ENCODE measurements at places on chromosomes 7 and 10.

DNA sequence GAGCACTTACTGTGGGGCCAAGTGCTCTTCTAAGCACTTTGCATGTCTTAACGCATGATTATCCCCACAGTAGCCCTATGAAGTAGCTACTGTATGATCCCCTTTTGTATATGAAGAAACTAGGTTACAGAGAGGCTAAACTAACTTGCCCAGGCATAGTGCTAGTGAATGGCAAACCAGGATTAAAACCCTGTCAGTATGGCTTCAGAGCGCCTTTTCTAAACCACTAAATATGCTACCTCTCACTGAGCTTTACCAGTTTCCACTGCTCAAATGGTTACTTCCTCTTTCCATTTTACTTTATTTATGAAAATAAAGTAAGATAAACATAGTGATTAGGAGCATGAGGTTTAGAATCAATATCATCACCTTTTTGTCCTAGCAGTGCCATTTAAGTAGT, 73.6 kb downstream of the PODXL start:
- no peak for DNase-seq

DNA sequence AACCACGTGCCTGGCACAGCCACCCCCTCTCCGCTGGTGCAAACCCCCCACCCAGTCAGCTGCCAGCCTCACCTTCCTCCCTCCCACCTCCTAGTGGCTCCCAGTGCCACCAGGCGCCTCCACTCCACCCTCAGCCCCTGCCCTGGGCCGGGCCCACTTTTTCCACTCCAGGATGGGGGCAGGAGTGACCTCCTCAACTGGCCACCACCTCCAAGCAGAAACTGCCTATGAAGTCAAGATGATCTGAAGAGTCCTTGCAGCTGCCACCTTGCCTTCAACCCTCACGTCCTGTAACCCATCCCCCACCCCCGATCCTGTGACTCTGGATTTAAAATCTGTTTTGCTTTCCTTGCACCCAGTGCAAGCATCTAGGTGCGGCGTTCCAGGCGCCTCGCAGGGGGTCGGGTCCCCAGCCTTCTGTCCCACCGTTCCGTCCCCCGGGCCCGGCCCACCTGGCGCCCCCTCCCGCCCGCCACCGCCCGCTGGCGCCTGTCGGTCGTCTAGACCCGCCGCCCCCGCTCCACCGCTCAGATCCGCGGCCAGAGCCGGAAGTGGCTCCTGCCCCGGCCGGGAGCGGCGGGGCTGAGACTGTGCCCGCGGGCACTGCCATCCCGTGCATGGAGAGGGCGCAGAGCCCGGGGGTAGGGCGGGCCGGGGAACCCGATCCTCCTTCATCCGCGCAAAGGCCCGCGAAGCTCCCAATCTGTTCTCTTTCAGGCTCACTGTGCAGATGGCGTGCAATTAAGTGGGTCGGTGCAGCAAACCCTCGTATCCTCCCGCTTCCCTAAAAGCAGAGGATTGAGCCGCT, 51.2 kb upstream of the GTF2I start:
- DNase-seq = no peak

GRCh38 chr10:58588673-58589265, 76.1 kb downstream of the BICC1 start:
- DNase-seq = no peak

DNA sequence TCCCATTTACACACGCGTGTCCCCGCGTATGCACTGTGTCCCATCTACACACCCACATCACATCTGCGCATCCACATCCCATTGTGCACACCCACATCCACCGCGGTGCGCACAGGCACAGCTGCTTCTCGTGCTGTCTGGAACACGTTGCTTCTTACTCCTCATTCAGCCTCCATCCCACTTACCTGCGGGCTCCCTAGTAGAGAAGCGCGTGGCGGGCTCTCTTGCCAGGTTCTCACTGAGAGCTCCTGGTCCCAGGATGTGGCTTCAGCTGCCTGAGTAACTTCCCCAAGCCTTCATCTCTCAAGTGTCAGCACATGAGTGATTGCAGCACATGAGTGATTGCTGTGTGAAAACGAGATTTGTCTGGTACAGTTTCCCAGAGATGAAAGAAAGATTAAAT, 117.8 kb downstream of the TRRAP start:
- no peak for DNase-seq

- DNase-seq = no peak
Measured at GRCh38 chr7:105388356-105389087, at the start of gene SRPK2. SRPK2 (minus strand) TSS chr7:105388921.

GRCh38 chr7:343227-343822, 53.4 kb downstream of the FOXL3 start:
- DNase-seq = no peak

- DNase-seq = no peak
Measured at GRCh38 chr10:5525561-5526341, 990 bp downstream of the CALML3 start.

DNA sequence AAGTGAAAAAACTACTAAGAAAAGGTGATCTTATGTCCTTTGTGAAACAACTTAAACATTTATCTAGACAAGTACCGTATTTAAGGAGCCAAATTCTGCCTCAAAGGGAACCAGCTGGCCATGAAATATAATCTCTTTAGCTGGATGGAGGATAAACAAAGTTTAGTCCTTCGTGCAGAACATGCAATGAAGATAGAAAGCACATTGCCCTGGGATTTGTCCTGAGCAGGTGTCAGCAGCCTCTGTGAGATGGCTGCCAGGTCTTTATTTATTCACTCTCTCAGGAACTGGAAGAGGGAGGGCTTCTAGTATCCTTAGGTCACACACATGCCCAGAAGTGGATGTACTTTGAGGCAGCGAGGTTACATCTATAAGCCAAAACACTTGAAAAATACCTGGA, 57.4 kb upstream of the CASD1 start:
- no peak for DNase-seq
